ENCODE measurements at places on chromosomes 6 and 20.
A peak's percentile ranks its signal among the peaks of the same experiment; 100 is the strongest.

DNA sequence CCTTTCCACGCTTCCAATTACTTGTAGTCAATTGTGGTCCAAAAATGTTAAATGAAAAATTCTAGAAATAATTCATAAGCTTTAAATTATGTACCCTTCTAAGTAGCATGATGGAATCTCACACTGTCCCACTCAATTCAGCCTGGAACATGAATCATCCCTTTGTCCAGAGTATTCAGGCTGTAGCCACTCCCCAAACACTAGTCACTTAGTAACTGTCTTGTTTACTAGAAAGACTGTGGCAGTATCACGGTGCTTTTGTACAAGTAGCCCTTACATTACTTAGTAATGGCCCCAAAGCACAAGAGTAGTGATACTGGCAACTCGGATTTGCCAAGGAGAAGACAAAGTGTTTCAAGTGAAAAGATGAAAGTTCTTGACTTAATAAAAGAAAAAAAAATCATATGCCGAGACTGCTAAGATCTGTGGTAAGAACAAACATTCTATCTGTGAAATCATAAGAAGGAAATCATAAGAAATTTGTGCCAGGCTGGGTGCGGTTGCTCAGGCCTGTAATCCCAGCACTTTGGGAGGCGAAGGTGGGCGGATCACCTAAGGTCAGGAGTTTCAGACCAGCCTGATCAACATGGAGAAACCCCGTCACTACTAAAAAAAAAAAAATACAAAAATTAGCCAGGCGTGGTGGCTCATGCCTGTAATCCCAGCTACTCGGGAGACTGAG lies 168.5 kb upstream of the SIM1 start:
- DNase-seq = no peak

DNA sequence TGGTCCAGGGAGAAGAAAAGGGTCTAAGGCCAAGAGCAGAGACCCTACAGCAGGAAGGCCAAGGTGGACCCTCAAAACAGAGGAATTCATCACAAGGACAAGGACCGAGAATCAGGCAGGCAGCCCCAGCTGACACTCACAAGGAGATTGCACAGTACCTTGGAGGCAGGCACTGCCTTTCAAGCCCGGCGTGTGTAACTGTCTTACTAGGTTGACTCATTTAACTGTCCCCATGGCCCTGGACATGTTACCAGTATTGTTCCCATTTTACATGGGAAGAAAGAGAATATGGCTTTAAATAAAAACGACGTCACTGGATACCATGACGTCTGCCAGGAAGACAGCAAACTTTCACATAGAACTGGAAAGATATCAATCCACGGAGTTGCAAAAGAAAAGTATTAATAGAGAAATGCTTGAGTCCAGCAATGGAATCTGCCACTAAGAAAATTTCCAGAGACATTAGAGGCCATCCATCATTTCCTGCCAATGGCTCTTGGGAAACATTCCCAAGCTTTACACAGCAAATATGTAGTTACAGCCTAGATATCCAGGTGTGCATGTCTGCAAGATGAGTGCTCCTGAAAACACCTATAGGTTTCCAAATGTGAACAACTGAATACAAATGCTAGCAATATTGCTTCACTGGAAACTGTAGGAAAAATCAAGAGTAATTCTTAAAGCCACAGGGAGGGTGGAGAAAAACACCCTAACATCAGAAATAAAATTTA lies 111.5 kb upstream of the RPS6KA2 start:
- DNase-seq = no peak

- DNase-seq = no peak
Measured at GRCh38 chr6:165173484-165173883, 135.9 kb downstream of the C6orf118 start.

DNA sequence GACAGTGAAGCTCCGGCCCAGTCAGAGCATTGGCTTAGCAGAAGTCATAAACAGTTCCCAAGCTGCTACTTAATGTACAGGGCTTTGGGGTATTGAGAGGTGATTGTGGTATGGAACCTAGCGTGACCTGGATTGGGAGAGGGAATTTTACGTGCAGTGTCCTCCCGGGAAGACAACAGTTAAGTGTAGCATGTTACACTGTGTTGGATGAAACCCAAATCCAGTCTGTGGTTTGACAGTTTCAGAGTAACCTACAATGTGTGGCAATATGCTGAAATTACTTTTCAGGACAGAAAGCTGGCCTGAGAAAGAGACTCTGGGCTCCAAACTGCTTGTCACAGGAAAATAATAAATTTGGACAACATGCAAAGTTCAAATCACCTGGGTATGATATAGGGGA lies 28.1 kb upstream of the RALGAPA2 start:
- no peak for DNase-seq

DNA sequence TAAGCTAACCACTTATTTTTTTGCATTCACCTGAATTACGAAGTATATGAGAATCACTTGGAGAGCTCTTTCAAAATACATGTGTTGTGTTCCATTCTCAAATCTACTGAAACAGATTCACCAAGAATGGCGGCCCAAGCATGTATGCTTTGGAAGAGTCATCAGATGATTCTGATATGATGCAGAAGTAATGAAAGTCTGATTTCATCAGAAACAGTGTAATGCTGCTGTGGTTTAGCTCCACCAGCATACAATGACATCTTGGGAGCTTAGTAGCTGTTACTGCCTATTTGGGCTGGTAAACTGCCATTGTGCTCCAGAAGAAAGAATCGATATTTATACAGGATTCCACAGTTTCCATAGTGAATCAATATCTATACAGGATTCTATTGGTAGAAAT lies 52.9 kb downstream of the UBR2 start:
- no peak for DNase-seq

- no peak for DNase-seq
Measured at GRCh38 chr6:139891471-139891870, 517.0 kb upstream of the CITED2 start.

DNA sequence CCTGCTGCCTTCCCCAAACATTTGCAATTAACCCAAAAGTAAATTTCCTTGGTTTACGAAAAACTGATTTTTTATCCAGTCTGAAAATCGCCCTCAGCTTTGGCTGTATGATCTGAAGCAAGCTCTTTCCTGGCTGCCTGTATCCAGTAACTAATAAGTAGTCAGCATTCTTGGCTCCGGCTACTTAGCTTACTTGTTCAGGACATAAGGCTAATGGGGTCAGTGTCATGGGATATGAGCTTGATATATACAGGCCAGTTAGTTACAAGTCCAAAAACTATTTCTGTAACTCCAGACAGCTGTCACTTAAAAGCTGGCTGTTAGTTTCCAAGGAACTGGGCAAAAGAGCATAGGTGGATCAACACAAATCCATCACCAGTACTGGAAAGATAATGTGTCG lies 56.2 kb downstream of the KHDC1L start:
- no peak for DNase-seq

GRCh38 chr6:109075934-109076333 lies 18.7 kb downstream of the SESN1 start:
- no peak for DNase-seq

DNA sequence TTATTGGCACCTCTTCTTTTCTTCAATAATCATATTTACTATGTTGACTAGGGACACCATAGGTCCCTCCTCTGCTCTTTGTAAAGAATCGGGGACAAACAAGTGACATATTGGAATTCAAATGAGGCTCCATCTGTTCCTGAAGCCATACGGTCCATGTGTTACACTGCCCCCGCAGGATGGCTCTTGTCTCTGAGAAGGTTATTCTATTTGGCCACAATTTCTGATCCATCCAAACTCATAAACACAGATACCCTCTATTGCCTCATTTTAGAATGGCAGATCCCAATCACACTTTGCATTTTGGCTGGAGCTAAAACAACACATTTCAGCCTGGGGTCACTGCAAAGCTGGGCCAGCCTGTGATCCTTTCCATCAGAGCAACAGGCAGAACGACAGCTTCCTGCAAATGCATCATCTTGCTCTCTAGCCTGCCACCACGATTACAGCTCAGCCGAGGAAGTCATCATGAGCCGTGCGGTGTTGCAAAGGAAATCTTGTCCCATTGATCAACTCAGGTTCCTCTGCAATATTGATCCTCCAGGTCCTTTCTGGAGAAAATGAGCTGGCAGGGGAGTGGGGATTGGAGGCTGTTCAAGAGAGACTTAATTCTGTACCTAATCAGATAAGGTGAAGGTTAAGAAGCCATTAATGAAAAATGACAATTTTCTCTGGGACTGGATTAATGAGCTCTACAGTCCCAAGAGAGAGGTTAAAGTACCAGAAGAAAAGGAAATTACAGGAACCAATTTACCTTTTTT lies 73.1 kb downstream of the AGPAT4 start:
- no peak for DNase-seq

- DNase-seq = no peak
Measured at GRCh38 chr6:133129556-133129955, 111.6 kb upstream of the EYA4 start.

- DNase-seq = no peak
Measured at GRCh38 chr6:84811351-84811750, 47.0 kb upstream of the TBX18 start.

- DNase-seq = no peak
Measured at GRCh38 chr6:72218125-72218524, 331.8 kb downstream of the RIMS1 start.

DNA sequence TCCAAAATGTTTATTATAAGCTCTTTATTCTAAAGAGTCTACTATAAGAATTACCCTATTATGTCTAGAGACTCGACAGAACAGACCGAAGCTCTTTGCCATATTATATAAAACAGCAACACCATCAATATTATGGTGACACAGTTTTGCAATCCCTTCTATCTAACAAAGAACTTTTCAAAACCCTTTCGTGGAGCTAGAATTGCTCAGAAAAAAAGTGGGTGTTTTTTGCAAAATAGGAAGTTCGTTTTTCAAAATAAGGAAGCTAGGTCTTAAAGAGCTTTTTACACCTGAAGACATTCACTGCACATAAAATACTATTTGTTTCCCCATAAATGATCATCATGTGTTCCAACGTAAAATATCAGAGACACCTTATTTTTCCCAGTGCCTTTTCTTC lies 240.0 kb downstream of the FOXC1 start:
- no peak for DNase-seq

DNA sequence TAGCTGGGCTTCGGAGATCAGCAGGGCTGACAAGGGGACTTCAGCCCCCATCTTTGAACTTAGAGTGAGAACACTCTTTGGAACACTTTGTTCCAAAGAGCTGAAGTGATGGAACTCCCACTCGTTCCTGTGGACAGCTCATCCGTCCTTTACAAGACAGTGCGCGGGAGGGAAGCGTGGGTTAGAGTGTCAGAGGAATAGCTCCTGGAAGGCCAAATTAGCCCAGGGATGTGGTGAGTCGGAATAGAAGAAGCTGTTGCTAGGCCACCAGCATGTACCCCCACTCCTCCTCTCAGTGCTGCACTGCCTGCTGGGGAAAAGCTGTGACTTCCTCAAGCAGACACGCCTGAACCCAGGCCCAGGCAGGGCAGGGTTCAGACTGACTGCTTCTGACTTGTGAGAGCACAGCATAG lies 1.7 kb downstream of the SDCBP2 start:
- peak; percentile 46 for DNase-seq

DNA sequence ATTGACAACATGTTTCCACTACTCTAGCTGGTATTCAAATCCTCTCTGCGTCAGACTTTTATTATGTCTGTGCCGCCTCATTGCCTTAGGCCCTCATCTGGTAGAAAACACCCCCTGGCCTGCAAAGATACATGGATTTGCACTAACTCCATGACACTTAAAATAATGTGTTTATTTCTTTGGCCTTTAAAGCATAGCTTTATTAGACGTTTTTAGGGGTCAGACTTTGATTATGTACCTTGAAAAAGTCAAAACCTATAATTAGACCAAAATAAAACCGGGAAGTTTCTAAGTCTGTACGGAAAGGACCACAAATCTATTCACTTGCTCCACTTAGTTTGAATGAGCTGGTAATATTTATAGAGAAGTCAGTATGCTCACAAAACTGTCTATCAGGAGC lies 357.9 kb upstream of the NOX3 start:
- no peak for DNase-seq

- DNase-seq = no peak
Measured at GRCh38 chr20:3199976-3200755, 4.3 kb downstream of the DDRGK1 start.
